ENCODE measurements at places on chromosomes 12 and 14.

DNA sequence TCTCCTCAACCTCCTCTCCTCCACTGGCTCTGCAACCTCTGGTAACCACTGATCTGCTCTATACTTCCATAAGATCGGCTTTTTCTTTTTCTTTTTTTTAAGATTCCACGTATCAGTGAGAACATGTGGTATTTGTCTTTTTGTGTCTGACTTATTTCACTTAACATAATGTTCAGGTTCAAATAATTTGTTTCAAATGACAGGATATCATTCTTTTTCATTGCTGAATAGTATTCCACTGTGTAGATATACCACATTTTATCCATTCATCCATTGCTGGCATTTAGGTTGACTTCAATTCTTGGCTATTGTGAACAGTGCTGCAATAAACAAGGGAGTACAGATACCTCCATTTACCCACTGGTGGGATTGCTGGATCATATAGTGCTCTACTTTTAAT, 40.5 kb downstream of the NCKAP5L start:
- DNase-seq: no peak

GRCh38 chr12:116620492-116621191, 61.5 kb downstream of the MAP1LC3B2 start:
- no peak for DNase-seq

DNA sequence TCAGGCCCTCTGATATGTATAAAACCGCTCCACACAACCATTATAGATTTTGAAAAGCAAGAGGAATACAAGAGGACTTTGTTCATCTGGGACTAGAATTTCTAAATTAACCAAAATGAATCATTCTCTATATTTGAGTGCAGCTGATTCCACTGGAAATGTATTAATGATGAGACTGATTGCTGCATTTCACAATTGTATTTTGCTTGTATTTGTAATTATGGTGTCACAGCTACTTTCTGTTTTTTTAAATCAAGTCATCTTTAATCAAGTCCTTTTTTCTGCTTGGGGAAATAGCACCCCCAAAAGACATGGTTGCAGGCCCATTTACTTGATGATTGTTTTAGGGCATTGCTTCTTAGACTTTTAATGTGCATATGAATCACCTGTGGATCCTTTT, 162.4 kb downstream of the KICS2 start:
- DNase-seq: no peak

GRCh38 chr12:25017336-25017735, 68.4 kb upstream of the BCAT1 start:
- DNase-seq: no peak

DNA sequence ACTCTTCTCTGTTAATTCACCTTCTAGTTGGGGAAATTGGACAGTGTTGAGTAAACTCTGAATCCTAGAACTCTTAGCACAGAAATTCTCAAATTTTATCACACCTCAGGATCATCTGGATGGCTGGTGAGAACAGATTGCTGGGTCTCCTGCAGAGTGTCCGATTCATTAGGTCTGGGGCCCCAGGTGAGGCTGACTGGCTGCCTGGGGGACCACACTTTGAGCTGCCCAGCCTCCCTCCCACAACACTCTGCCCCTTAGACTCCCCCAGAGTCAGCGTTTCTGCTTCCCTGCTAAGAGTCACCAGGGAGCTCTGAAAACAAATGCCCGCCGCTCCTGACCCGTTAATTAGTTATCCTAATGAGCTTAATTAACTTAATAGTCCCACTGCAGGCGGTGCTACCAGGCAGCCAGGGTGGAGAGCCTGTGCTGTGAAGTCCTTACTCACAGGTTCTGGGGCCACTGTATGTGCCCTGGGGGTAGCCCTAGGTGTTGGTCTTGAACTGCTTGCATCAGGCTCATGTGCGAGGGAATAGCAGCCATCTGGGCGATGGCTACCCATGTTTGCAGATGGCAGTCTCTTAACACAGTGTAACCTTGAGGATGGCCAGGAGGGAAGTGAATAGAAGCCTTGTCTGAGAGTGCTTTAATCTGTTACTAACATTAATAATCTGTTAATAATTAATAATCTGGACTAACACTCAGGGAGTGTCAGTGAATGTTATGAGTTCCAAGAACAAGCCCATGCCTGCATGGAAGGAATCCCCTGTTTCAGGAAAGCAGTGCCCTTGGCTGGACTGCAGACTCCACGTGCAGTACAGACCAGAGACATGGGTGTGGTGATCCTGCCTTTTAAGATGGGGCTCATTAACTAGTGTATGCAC, 35.6 kb downstream of the AACS start:
- no peak for DNase-seq

DNA sequence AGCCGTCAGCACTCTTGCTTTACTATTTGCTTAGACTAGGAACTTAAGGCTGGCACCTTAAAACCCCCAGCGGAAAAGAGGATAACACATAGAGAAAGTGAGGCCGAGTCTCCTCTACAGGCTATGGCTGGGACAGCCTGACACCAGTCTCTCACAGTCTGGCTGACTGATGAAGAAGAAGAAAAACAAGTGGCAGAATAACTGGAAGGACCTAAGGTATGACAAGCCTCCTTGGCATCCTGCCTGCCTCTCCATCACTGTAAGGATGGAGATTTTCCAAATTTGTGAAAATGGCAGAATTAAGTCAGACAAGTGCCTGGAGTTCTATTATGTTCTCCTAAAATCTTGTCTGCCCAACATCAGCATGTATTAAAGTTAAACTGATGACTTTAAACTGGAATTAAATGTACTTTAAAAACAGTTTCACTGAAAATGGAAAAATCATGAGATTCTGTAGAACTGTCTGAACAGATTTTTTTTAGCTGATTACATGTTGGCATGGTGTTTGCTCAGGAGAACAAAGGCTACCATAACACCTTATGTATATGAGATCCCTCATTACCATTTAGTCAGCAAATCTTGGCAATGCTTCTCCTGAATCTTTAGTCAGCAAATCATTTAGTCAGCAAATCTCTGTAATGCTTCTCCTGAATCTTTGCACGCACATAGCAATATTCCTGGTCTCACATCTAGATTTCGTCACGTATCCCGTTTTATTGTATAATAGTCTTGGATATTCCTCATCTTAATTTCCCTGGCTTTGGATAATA, 140.3 kb upstream of the AEBP2 start:
- DNase-seq: no peak

GRCh38 chr14:20836668-20837338, 34.2 kb upstream of the RNASE1 start:
- DNase-seq: no peak

DNA sequence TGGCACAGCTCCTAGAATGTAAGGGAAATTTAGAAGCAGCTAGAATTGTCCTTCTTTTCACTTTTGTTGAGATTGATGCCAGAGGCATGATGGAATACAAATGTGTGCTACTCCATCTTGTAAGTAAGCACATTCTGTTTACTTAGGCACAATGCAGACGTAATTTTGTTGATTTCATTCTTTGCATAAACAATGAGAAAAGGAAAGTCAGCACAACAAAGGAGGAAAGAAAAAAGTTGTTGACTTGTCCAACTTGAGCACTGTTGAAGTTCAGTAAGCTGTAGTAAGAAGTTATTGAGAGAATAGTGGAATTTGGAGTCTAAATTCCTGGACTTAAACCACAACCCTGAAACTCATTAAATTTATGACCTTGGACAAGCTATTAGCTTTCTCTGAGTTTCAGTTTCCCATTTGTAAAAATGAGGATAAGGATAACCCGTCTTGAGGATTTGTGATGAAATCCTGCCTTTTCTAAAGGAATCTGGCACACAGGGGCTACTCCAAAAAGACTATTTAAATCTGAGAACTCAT, 19.4 kb upstream of the CNTN1 start:
- no peak for DNase-seq

GRCh38 chr14:51873221-51873893, 12.9 kb downstream of the GNG2 start:
- DNase-seq: no peak

DNA sequence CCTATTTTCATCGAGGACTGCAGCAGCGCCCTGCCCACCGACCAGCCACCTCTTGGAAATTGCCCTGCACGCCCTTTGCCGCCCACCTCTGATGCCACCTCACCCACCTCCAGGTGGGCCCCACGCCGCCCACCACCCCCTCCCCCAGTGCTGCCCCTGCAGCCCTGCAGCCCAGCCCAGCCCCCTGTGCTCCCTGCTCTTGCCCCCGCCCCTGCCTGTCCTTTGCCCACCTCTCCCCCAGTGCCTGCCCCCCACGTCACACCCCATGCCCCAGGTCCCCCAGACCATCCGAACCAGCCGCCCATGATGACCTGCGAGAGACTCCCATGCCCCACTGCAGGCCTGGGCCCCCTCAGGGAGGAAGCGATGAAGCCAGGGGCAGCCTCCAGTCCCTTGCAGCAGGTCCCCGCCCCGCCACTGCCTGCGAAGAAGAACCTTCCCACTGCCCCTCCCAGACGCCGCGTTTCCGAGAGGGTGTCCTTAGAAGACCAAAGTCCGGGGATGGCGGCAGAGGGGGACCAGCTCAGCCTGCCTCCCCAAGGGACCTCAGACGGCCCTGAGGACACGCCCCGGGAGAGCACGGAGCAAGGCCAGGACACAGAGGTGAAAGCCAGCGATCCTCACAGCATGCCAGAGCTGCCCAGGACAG, 96.5 kb downstream of the LGMN start:
- no peak for DNase-seq

DNA sequence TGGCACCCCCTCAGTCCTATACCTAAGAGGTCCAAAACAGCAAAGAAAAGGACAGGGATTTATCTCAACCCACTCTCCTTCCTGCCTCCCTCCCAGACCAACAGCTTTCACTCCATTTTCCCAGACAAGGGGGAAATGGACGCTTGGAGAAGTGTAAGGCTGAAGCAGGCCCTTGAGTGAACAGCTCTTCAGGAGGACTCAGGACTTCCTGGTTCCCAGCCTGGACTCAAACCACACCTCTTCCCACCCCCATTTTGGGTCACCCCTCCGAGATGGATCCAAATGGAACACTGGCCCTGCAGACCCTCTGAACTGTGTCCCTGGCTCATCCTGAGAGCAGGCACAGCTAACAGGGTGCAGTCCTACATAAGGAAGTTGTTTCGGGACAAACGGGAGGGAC, 2.7 kb downstream of the KMT2D start:
- no peak for DNase-seq

- no peak for DNase-seq
These were observed 435.9 kb downstream of the TMTC2 start for GRCh38 chr12:83122623-83122934.

GRCh38 chr12:104939089-104939488, 19.0 kb downstream of the SLC41A2 start:
- no peak for DNase-seq

GRCh38 chr12:89166525-89166934, 185.8 kb downstream of the DUSP6 start:
- DNase-seq: no peak
